ENCODE measurements at places on chromosomes 6 and 20.
A peak's percentile ranks its signal among the peaks of the same experiment; 100 is the strongest.

DNA sequence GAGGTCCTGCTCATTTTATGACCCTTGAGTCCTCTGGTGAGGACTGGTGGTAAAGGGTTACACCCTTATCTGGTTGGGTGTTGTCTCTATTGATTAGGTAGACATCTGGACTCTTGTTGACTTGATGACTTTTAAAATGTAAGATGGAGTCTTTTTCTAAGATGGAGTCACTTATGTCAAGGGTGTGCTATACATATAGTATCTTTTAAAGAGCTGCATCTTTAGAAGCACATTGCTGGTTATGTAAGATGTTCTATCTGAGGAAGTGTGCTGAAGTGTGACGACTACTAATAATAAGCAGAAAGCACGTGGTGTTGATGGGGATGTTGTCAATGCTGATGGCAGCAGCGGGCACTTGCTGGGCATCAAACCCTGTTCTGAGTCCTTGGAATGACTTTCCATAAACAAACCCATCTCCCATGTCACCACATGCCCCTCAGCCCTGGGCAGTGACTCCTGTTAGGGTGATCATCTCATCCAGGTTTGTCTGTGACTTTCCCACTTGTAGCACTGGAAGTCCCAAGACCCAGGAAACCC lies 229.6 kb downstream of the EYA2 start:
- DNase-seq: no peak

GRCh38 chr6:81228912-81229555 lies 523.4 kb downstream of the TENT5A start:
- DNase-seq: no peak

- no peak for DNase-seq
Observed at GRCh38 chr6:50889935-50890334, 71.3 kb downstream of the TFAP2B start.

- DNase-seq: no peak
Observed at GRCh38 chr20:45370571-45371160, 7.5 kb downstream of the TP53TG5 start.

DNA sequence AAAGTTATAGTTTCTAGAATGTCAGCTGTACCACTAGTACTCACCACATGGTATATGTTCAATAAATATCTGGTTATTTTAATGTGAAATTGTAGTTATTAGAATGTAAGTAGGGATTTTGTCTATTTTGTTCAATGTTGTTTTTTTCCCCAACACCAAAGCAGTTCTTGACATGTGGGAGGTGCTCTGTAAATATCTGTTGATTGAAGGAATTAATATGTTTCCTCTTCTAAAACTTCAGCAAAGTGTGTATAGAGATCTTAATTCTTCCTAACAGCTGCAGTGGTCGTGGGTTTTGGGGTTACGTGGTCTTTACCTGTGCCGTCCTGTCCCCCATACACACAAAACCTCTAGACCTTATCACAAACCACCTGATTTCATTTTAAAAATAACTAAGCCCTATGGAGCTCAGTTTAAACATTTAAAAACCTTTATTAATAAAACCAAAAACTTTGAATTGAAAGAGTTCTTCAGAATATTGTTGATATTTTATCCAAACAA lies 471.9 kb upstream of the SOX4 start:
- no peak for DNase-seq

- DNase-seq: no peak
Observed at GRCh38 chr6:43969158-43969981, 157.9 kb downstream of the MRPL14 start.

DNA sequence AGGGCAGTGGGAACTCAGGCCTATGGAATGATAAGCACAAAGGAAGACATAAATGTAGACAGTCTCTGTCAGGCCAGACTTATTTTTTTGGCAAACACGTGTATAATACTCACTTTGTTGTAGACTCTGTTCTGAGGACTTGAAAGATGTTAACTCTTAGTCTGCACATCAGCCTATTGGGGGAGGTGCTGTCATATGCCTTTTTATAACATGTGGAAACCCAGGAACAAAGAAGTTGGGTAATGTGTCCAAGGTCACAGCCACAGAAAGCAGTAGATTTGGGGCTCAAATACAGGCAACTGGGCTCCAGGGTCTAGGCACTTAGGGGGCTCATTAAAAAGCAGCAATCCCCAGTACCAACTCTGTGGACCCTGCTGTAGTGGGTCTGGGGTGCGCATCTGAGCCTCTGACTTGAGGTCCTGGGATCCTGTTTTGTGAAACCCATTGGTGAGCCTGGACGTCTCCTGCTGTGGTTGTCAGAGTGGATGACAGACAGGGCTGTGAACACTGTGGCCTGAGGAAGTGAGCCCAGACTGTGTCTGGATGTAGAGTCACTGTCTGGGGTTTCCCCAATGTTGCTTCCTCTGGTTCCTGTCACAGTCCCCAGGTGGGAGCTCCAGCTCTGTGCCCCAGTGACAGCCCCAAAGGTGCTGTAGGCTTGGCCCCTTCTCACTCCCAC lies 50.0 kb downstream of the CDH26 start:
- no peak for DNase-seq

DNA sequence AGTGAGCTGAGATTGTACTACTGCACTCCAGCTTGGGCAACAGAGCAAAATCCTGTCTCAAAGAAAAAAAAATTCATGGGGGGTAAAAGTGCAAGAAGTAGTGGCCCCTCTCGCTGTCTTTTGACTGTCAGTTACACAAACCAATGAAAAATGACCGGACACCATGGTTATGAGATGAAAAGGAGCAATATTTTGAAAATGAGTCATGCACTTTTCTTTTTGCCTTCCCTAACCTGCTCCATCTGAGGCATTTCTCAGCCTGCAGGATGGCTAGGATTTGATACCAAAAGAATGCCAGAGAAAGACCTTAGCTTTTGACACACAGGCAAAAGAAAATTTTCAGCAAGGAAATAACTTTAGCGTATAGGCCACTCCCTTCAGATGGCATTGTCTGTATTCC lies 181.7 kb upstream of the ARID1B start:
- no peak for DNase-seq

DNA sequence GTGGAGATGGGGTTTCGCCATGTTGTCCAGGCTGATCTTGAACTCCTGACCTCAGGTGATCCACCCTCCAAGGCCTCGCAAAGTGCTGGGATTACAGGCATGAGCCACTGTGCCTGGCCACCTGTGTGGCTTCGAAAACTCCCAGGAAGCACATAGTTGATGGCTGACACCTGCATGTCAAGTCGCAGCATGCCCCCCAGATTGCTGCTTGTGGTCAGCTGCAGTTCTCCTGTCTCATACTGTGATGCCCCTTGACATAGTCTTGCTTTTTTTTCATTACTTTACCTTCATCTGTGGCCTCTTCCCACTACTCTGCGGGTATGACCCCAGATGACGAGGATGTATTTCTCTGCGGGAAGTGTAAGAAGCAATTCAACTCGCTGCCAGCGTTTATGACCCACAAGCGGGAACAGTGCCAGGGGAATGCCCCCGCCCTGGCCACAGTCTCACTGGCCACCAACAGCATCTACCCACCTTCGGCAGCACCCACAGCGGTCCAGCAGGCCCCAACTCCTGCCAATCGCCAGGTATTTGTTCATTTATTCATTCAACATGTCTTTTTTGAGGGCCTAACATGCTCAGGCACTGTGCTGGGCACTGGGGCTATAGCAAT lies 13.1 kb downstream of the ZNF341 start:
- DNase-seq: no peak

DNA sequence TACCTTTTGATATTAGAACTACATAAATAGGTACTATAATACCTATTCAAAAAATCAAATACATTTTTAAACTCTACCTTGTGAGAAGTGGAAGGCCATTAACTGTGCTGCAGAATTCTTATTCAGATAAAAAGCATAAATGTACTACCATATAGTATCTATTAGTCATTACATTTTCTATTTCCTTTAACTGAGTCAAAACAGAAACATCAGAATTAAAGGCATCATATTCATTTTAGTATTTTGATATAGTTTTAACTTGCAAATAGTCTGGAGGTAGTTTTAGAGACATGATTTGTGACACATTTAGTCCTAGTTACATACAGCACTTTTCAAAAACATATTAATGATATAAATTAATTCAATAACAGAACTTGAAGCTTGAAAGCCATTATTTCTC lies 39.9 kb upstream of the TAB2 start:
- no peak for DNase-seq

GRCh38 chr6:27502508-27503435 lies 29.9 kb upstream of the ZNF184 start:
- DNase-seq: no peak

GRCh38 chr20:35395728-35396127 lies 16.0 kb downstream of the UQCC1 start:
- no peak for DNase-seq

DNA sequence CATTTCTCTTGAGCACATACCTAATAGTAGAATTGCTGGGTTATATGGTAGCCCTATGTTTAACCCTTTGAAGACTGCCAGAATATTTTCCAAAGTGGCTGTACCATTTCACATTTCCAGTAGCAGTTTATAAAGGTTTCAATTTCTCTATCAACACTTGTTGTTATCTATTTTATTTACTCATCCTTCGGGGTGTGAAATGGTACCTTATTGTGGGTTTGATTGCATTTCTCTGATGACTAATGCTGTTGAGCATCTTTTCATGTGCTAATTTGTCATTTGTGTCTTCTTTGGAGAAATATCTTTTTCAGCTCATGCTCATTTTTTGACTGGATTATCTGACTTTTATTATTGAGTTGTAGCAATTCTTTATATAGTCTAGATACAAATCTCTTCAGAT lies 5.4 kb downstream of the ENPP4 start:
- DNase-seq: no peak

DNA sequence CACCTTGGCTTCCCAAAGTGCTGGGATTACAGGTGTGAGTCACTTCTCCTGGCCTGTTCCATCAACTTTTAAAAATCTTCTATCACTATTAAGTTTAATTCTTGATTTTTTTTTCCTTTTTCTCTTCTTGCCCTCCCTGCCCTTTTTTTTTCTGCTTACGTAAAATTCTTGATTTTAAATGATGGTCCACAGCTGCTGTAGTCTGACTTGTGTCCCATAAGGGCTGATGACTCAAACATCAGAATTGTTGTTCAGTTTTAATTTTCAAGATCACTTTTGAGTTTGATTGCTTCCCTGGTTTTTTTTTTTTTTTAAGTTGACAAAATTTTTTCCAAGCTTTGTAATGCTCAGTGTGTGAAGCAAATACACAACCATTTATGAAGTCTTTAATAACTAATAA lies 61.9 kb downstream of the CBFA2T2 start:
- no peak for DNase-seq

DNA sequence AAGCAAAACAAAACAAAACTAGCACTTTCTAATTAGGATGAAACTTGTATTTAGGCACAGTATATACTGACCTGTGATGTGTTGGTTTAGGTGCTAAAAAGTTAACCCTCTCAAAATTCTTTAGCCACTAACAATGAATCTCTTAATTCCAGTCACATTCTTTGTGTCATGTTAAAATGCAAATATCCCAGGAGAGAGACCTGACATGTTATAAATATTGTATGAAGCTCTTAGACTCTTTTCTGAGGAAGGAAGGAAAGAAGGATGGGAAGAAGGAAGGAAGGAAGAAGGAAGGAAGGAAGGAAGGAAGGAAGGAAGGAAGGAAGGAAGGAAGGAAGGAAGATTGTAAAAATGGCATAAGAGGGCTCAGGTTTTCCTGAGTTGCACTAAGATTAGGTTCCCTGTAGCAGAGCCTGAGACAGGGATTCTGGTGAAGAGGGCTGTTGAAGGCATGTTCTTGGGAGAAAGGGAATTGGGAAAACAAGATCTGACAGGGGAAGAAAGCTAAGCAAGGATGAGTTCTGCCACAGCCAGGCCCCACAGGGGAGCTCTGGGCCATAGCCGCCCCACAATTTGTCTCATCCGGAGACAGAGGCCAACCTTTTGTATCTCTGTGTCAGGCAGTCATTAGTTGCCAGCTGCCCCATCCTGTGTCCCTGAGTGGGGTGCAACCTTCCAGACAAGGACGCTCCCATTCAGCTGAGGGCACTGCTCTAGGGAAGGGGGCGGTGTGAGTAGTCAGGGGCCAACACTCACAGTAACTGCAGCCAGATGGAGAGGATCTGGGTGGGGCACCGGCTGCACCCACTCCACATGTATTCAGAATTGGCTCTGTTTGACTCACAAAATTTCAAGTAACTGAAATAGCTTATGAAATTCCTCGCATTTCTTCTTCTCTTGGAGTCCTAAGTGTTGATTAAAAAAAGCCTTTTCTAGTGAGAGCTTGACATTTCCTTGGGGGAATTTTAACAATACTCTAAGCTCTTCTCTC lies 189.3 kb upstream of the ARG1 start:
- DNase-seq: no peak

DNA sequence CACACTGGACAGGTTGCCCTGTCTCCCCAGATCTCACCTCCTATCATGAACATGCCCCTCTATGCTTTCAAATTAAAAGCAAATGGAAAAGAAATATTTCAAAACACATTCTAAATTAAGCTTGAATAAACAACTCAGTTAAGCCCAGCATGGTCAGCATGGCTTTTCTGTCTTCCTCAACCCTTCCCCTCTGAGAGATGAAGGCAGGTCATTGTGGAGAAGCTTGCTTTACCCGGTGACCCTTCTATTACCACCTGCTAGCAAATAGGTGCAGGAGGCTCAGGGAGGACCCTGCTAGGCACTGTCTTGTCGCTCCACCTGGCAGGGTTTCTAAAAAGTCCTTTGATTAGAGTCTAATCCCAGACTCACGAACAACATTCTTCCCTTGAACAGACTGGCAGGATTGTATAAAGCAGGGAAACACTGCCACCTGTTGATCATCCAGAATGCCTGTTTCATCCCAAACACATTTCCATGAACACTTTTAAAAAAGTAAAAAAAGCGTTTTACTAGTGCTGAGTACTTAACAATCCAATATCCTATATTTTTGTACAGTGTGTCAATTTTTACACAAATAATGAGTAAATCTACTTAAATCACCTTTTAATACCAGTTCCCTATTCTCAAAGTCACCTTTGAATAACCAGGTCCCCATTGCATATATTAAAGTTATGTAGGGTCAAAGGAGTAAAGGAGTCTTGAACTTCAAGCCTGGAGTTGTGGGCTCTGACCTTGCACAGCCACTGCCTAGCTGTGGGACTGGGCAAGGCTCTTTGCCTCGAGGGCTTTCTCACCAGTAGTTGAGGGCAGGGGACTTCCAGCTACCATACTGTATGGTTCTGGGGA lies 75.5 kb downstream of the GPR6 start:
- no peak for DNase-seq

GRCh38 chr20:50417023-50417329 lies 93.2 kb upstream of the PTPN1 start:
- DNase-seq: no peak

- no peak for DNase-seq
Observed at GRCh38 chr6:95431637-95432228, 145.6 kb upstream of the MANEA start.

GRCh38 chr6:144149894-144150709 lies at the start of gene STX11:
STX11 (plus strand) TSS chr6:144150517; CDS start chr6:144186628, 36,111 bp downstream.
- peak; percentile 38 for DNase-seq

- DNase-seq: no peak
Observed at GRCh38 chr6:56361812-56362211, 114.4 kb upstream of the COL21A1 start.

DNA sequence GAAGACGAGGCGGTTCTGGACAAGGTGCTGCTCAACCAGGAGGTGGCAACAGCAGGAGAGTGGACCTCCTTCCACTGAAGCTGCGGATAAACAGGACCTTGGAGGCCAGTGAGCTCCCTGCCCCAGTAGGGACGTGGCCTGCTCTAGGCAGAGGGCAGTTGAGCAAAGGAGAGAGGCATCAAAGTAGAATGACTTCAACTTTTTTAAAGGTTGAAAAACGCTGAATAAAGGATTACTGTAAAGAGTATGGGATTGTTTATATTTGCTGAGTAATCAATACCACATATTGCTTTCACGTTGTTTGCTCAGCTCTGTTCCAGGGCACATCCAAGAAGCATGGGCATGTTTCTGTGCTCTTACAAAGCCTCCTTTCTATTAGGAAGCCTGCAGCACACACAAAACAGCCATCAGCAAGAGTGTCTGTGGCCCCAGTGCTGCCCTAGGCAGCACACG lies 48.1 kb downstream of the ERMARD start:
- no peak for DNase-seq

All from stimulated activated CD8-positive, alpha-beta memory T cell treated with anti-CD3 and anti-CD28 coated beads, Interleukin-4, amount 100 ng/mL, for 1 hour (primary cell).